EH (cell line): ENCODE measurements at places on chromosomes 12 and 14.
A peak's percentile ranks its signal among the peaks of the same experiment; 100 is the strongest.

GRCh38 chr12:1457901-1458300 is 136.5 kb downstream of the FBXL14 start:
- DNase-seq = peak; percentile 97

DNA sequence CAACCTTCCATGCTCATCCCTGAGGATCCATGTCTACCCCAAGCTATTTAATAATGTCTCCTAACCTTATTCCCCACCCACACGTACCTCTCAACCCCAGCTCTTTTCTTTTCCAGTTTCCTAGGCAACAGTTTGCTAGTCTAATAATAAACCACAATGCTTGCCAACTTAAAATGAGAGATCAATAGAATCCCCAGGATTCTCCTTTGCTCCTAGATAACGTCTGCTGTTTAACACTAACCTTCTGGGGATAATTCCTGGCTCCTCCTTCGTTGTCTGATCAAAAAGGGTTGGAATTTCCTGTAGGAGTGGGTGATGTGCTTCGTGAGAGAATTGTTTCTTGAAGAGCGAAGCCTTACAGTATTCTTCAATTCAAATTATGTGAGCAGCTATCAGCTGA is 42.2 kb upstream of the DBX2 start:
- no peak for DNase-seq

- DNase-seq = peak; percentile 79
Measured at GRCh38 chr14:100341301-100342031, 18.3 kb downstream of the SLC25A47 start.

- DNase-seq = no peak
Measured at GRCh38 chr12:75842090-75842489, 189.5 kb downstream of the PHLDA1 start.

DNA sequence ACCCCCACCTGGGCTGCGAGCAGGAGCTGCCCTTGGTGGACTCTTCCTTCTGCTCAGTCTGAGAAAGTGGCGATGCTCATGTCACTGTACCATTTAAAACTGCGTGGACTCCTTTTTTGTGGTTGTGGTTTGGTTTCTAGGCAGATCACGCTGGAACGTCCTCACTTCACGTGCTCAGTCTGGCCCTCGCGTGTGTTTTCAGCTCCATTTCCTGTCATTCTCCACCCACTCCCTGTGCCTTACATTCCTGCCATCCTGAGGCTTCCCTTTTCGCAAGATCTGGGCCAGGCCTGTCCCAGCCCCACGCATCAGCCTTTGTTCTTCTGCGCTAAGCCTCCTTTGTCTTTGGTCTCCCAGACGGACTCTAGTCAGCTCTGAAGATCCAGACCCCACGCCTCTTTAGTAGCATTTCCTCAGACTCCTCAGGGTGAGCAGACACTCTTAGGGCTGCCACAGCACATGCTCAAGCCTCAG is 105.4 kb downstream of the FBXL14 start:
- peak; percentile 82 for DNase-seq

DNA sequence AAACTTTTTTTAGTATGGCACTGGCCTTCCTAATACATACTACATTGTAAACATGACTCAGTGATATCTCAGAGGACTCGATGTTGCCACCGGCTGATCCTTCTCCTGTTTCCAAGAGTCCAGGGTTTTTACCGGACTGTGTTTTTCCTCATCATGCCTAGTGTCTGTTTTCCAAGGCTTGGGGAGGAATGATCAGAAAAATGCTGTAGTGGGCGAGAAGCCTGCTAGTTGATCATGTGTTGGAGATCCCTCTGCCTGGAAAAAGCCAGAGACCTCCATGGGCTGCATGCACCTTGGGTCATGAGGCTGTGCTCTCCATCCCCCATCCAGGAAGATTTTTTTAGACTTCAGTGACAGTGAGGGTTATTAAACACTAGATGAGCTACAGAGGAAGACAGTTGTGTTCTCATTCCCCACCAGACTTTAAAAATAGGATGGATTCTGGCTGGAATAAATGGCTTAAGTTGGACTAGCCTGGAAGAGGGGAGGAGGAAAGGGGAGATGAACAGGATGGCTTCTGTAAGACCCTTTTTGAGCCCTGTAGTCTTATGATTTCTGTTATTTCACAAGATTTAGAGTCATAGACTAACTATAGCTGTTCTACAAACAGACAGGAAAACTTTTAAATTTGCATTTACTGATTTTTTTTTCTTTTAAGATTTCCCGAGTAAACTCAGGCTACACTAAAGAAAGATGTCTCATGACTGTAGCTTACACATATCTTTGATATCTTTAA is 145.7 kb downstream of the SAMD4A start:
- peak; percentile 77 for DNase-seq

- no peak for DNase-seq
Measured at GRCh38 chr12:58415716-58416115, 474.3 kb downstream of the ATP23 start.

DNA sequence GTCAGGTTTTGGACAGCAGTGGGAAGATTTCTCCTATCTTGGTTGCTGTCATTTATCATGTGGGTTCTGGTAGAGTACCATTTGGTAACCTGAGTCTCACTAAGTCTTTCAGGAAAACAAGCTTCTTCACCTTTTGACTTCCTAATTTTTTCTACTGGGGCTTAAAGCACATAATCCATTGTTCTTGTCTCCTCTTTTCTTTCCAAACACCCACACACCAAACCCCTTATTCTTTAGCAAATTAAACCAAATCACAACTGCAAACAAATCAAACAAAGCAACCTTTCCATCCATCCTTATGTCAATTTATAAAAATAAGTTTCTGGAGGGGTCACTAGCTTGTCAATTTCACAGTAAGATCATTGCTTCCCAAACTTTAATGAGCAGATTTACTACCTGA is 84.1 kb downstream of the ATP23 start:
- no peak for DNase-seq

DNA sequence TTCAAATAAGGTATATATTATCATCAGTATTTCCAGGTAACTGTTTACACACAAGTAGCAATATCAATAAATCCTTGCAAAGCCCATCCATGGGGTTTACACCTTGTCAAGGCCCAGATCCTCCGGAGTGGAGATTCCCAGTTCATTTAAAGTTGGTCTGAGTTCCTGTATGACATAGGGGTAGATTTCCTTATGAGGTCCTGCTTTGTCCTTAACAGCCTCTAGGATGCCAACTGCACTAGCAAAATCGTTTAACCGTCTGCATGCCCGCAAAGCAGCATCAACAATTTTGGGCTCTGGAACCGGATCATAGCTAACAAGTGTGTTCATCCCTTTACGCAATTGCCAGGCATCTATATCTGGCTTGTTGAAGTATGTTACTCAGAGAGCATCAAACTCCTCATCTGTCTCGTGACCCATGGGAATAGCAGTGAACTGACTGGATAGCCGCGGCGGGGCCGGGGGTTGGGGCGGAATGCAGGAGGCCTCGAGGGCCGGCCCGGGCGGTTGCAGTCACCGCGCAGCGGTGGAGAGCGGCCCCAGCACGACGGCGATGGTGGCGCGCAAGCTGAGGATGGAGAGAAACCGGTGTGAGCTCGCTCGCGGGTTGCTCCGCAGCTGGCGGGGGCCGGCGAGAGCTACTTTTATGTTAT is 30.6 kb upstream of the FBXO34 start:
- peak; percentile 29 for DNase-seq

- DNase-seq = peak; percentile 86
Measured at GRCh38 chr14:54211551-54212308, 185.1 kb upstream of the CDKN3 start.

- peak; percentile 86 for DNase-seq
Measured at GRCh38 chr12:70691018-70691672, 53.9 kb upstream of the PTPRB start.

GRCh38 chr12:110262442-110263388 is 18.3 kb upstream of the ATP2A2 start:
- no peak for DNase-seq

DNA sequence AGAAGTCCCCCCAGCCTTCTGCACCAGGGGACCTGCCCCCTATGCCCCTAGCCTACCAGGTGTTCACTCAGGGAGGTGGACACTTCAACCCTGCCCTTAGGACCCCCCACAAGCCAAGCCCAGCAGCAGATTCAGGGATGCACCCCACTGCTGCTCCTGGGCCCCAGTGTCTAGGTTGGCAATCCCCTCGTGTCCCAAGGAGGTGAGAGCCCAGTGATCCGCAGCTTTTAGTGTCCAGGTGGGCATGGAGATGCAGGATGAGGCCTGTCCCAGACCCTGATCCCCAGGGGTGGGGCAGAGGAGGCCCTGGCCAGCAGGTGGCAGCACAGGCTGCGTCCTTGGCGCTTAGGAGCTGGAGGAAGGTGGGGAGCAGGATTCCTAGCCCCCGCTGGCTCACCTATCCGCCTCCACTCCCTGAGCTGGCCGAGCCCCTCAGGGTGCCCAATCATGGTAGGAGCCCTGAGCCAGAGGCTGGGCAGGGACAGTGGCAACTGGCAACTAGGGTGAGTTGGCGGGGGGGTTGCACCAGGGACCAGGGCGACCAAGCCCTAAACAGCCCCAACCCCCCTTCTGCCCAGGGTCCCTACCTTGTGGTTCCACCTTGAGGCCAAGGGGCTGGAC is 4.1 kb downstream of the CKB start:
- peak; percentile 53 for DNase-seq

DNA sequence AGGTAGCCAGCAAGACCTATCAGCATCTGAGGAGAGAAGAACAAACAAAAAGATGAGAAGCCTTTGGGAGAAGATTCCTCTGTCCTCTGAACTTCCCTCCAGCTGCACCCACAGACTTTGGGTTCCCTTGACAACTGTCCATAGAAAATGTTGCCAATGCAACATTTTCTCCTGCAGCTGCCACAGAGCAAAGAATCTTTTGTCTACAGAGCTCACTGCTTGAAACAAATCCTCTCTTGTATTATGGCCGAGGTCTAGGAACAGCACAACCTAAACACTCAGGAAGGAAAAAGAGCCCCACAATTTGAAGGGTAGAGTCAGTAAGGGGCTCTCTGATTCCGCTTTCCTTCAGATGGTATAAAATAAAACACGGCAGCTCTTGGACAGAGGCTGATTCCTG is 14.3 kb downstream of the POMT2 start:
- DNase-seq = no peak

- DNase-seq = no peak
Measured at GRCh38 chr14:94638339-94638738, 26.1 kb downstream of the SERPINA3 start.

DNA sequence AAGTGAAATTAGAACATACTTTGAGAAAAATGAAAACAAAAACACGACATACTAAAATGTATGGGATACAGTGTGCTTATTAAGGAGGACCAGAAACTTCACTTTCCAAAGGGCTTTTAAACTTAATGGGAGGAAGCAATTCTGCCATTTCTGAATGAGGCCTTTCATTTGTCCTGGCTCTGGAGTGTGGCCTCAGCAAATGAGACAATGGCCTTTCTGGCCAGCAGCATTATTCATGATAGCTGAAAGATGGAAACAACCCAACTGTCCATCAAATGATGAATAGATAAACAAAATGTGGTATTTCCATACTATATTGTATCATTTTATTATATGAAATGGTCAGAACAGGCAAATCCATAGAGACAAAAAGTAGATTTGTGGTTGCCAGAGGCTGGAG is 338.6 kb downstream of the CEP128 start:
- DNase-seq = no peak

- no peak for DNase-seq
Measured at GRCh38 chr12:58138424-58138823, 197.1 kb downstream of the ATP23 start.

DNA sequence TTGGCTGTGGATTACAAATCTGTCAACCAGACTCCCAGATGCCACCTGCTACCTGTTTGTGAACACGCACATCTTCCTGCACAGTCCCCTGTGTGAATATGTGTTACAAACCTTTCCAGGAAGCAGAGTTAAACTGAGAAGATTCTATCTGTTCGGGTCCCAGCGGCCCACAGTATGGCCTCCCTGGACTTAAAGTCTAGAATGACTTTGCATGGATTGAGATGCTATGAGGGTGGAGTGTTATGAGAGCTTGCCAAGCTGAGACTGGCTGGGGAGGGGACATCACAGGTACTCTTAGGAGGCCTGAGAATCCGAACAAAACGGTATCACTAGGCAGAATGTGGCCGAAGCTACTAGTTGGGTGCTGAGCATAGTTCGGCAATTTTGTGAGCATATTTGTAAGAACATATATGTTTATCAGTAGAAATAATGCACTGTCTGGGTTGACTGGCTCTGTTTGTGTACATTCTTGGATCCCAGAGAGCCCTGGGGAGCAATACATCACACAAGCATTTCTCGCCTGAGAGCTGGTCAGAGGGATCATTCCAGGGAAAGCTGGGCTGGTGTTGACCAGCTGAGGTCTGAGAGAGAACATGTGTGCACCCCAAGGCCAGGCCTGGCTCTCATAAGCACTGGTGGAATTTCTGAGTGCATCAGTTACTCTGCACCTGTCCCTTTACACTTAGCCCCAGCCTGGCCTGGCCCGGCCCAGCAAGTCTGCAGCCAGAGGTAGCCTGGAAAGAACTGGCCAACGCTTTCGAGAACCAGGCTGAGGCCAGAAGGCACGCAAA is 29.8 kb upstream of the LTBP2 start:
- no peak for DNase-seq

GRCh38 chr12:6820166-6820565 is 1.5 kb upstream of the GPR162 start:
- no peak for DNase-seq

DNA sequence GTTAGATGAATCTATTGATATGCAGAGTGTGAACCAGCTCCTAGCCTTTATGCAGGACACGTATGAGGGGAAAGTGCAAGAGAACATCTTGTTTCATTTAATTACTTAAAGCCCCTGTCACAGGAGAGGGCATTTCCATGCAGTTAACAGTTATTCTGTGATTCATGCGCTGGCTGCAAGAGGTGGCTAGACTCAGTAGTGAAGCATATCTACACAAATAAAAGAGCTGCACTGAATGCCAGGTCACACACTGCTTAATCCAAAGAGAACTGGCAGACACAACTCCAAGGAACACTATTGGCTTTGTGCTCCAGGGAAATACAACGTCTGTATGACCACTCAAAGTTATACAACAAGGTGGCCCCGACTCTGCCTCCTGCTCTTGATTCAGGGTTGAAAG is 394.1 kb downstream of the C12orf75 start:
- no peak for DNase-seq

GRCh38 chr14:53010193-53011040 is 59.6 kb upstream of the FERMT2 start:
- no peak for DNase-seq

DNA sequence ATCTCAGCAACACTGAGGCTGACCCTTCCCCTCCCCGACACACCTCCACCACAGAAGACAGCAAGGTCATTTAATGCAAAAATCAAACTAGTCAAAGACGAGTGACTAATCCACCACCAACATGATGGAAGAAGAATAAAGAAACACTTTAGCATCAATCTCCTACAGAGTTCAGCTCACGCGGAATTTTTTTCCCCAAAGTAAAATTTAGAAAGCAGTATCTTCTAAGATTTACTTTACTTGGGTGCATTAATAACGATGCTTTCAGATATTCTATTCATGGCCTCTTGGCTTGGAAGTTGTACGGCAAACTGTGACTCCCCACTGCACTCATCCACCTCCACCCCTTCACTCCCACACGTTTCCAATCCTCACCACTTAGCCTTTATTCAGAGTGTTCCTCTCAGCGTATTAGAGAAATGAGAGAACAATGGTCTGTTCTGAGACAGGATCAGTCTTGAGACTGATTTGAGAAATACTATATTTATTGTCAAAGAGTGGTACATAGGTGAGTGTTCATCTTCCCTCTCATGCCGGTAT is 1.9 kb downstream of the EGLN3 start:
- no peak for DNase-seq
